ENCODE measurements at places on chromosomes 16 and 17. TPM values are rescaled to one million over a fixed set of nuclear protein-coding genes. Genes with fewer than 3 reads are reported as not detected.

DNA sequence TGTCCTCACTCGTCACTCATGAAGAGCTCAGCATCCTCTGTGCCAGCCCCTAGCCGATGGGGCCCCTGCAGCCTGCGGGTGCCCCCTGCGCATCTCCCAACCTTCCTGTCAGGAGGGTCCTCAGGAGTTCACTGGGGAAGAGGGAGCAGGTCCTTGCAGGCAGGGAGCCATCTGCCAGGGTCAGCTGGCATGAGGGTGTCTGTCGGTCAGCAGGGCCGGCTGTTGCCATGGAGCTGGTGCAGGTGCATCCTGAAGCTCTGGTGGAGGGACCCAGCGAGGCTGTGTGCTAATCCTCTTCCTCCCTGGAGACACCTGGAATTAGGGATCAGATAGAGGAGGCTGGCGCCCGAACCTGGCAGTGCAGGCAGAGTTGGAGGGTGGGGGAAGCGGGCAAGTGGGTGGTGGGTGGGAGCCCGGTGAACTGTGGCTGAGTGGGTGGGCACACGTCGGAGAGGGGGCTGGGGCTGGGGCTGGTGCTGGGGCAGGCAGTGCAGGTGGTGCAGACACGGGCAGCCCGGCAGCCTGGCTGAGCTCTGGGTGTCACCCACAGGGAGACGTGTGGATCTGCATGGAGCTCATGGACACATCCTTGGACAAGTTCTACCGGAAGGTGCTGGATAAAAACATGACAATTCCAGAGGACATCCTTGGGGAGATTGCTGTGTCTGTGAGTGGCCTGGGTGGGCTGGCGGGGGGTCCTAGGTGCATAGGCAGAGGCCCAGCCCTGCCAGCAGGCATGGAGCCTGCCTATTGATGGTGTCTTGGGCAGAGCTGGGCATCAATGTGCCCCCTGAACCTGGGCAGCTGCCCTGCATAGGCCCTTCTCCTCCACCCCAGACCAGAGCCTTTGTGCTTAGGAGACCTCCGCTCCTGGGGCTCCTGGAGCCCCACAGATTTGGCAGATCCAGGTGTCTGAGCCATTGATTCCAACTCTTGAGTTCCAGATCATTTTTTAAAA lies 17.4 kb downstream of the MAP2K3 start:
- no peaks in the 10 kb centered on the region for H3K36me3 ChIP-seq
- no peaks in the 10 kb centered on the region for H3K27me3 ChIP-seq
- no peaks in the 10 kb centered on the region for H3K4me1 ChIP-seq
- peak; percentile 46 for DNase-seq
- H3K4me3 ChIP-seq: no peak overlapping the region

DNA sequence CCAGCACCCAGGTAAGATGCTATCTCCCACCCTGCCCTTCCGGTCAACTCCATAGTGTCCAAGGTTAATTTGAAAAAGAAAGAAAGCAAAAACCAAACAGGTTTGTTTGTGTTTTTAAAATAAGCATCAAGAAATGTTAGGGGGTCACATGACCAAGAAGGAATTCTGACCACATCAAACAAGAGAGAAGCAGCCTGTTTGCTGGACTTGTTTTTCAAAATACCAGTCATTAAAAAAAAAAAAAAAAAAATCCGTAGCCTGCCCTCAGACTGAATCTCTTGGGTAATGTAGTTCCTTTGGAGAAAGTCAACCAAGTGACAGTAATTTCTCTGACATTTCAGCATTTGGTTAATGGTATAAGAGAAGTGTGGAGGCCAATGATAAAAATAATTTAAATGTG lies 38.4 kb downstream of the HNF1B start:
- H3K27ac ChIP-seq: no peak overlapping the region
- no peaks in the 10 kb centered on the region for H3K27me3 ChIP-seq
- DNase-seq: no peak
- no peaks in the 10 kb centered on the region for H3K4me1 ChIP-seq
- peaks cover 2% of the 10 kb centered on the region for H3K36me3 ChIP-seq

GRCh38 chr17:31532081-31532480 lies 140.6 kb downstream of the RAB11FIP4 start:
- no peaks in the 10 kb centered on the region for H3K4me1 ChIP-seq
- no peak for DNase-seq
- H3K36me3 ChIP-seq: no peaks in the 10 kb centered on the region

DNA sequence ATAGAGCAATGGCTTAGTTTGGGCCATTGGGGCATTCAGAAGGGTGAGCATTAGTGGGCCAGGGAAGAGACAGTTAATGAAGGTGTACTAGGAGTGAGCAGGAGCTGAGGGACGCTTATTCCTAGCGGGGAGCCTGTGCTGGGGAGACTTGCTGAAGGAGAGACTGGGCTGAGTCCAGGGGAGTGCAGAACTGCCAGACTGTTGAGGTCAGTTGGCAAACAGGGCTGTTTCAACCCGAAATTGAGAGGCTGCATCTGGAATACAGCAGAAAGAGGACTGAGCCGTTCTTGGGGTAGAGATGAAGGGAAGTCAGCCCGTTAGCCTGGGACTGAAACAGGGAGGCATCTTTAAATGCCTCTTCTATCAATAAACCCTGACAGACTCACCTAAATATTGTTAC lies 33.2 kb downstream of the MAP2K6 start:
- no peaks in the 10 kb centered on the region for H3K4me1 ChIP-seq
- H3K27ac ChIP-seq: no peak overlapping the region
- no peaks in the 10 kb centered on the region for H3K36me3 ChIP-seq
- no peak overlapping the region for H3K4me3 ChIP-seq

DNA sequence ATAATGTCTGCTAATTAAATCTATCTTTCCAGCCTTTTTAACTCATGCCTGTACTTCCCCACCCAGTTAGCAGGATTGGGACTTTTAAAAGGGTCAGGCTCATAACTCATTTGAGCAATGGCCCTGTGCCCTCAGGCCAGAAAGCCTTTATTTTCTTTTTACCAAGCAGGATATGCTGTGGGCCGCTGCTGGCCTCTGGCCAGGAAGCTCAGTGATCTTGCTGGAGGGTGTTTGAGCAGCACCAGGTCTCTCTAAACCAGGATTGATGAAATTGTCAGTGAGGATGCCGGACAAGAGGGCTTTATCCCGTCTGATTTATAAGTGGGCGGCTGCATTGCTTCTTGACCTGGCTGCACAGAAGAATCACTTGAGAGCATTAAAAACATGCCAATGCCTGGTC lies 187.8 kb downstream of the RAB11FIP4 start:
- no peak overlapping the region for H3K27ac ChIP-seq
- no peaks in the 10 kb centered on the region for H3K27me3 ChIP-seq
- H3K4me1 ChIP-seq: no peaks in the 10 kb centered on the region
- peaks cover 2% of the 10 kb centered on the region for H3K36me3 ChIP-seq

Gene IGF2BP1
- not detected for total RNA-seq

DNA sequence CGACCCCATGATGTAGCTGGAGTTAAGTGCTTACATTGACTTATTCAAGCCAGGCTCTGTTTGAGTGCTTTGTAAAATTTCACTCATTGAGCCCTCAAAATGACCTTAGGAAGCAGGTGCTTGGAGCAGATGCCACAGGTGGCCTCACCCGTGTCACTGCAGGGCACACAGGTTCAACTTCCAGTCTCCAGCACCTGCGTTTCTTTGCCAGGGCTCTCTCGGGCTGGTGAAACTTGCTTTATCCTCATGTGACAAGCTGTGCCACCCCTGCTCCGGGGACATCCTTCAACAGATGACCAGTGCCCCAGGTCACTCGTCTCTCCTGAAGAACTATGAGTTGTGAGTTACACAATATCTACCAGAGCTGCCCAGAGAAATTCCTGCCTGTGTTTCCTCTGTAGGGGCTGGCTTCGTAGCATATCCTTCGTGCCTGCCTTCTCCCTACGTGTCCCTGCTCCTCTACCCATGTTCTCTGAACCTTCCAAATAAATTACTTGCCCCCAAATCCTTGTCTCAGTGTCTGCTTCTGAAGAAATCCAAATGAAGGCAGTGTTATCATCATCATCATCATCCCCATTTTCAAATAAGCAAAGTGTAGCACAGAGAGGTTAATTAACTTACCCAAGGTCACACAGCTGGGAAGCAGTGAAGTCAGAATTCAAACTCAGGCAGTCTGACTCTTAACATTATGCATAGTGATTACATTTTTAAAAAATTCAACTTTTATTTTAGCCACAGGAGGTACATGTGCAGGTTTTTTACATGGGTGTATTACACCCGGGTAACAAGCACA lies 352.5 kb downstream of the NPIPA8 start:
- no peak overlapping the region for H3K27ac ChIP-seq
- no peak overlapping the region for H3K4me3 ChIP-seq
- no peaks in the 10 kb centered on the region for H3K4me1 ChIP-seq
- no peaks in the 10 kb centered on the region for H3K36me3 ChIP-seq

Gene SLC35G6
- not detected for total RNA-seq

GRCh38 chr16:15523092-15523541 lies 88.7 kb downstream of the BMERB1 start:
- no peak overlapping the region for H3K4me3 ChIP-seq
- no peaks in the 10 kb centered on the region for H3K4me1 ChIP-seq
- H3K36me3 ChIP-seq: no peaks in the 10 kb centered on the region
- peak; percentile 67 for DNase-seq

GRCh38 chr16:75256696-75257343 lies 5.4 kb upstream of the BCAR1 start:
- H3K36me3 ChIP-seq: no peaks in the 10 kb centered on the region
- DNase-seq: peak; percentile 80
- H3K27ac ChIP-seq: peak overlapping the region; percentile 38
- no peaks in the 10 kb centered on the region for H3K27me3 ChIP-seq

Gene RFFL
- total RNA-seq: 25.0 TPM

GRCh38 chr16:88534638-88535190 lies 35.5 kb upstream of the ZC3H18 start:
- no peaks in the 10 kb centered on the region for H3K36me3 ChIP-seq
- peak overlapping the region; percentile 24 for H3K4me3 ChIP-seq
- H3K27ac ChIP-seq: no peak overlapping the region

- H3K27me3 ChIP-seq: no peaks in the 10 kb centered on the region
- H3K4me3 ChIP-seq: no peak overlapping the region
- DNase-seq: peak; percentile 88
- H3K36me3 ChIP-seq: no peaks in the 10 kb centered on the region
Measured at GRCh38 chr16:56985288-56985961, 3.9 kb upstream of the NLRC5 start.

DNA sequence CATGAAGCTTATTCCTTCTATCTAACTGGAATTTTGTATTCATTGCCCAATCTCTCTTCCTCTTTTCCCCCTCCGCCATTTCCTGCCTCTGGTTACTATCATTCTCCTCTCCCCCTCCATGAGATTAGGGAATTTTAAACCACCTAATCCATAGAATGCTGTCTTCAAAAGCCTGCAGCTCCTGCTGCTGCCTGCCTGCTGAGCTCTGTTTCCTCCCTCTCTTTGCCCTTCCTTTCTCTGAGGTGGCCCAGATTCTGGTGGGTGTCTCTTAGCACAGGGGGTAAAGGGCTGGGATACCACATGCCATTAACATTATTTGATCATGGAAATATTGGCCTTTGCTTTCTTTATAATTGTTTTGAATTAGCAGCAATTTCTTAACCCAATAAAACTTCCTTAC lies 241.6 kb downstream of the CNTNAP4 start:
- H3K27me3 ChIP-seq: no peaks in the 10 kb centered on the region
- H3K4me1 ChIP-seq: no peaks in the 10 kb centered on the region
- no peaks in the 10 kb centered on the region for H3K36me3 ChIP-seq
- no peak overlapping the region for H3K4me3 ChIP-seq
- H3K27ac ChIP-seq: no peak overlapping the region

- DNase-seq: peak; percentile 40
- H3K36me3 ChIP-seq: no peaks in the 10 kb centered on the region
- H3K4me1 ChIP-seq: no peaks in the 10 kb centered on the region
- H3K4me3 ChIP-seq: no peak overlapping the region
- H3K27me3 ChIP-seq: no peaks in the 10 kb centered on the region
Measured at GRCh38 chr17:77217566-77217965, 76.8 kb downstream of the SEC14L1 start.

Gene CLEC19A
- total RNA-seq: not detected

DNA sequence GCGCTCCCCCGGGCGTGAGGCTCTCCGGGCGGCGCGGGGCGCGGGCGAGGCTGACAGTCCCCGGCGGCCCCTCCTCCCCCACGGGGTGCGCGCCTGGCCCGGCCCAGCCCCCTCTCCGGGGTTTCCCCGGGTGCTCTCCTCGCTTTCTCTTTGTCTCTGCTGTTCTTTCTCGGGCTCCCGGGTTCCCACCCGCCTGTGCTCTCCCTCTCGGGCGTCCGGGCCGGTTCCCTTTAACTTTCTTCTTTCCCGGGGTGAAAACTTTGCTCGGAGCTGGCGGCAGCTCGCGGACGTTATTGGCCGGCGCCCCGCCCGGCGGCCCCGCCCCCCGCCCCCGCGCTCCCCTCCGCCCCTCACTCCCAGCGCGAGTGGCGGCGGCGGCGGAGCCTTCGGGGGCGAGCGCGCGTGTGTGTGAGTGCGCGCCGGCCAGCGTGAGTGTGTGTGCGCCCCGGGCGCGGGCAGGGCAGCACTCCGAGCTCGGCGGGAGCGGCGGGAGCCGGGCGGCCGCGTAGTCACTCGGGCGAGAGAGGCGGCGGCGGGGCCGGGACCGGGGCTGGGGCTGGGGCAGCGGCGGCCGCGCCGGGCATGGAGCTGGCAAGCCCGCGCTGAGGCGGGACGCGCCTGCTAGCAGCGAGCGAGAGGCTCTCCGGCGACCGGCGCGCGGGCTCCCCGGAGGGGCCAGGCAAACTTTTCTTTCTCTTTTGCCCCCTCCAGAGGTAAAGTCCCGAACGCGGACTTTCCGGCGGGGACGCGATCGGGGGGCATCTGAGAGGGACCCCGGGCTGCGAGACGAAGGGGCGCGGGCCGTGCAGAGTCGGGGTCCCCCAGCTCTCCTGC lies at the start of gene NTN1:
TSS of gene NTN1 (plus strand) at position 353 of the 834 bp plus-strand sequence. CDS start 864 bp downstream, outside the sequence.
- peak; percentile 66 for DNase-seq
- no peaks in the 10 kb centered on the region for H3K36me3 ChIP-seq
- H3K4me3 ChIP-seq: peak within 1 kb of the TSS; percentile 95

DNA sequence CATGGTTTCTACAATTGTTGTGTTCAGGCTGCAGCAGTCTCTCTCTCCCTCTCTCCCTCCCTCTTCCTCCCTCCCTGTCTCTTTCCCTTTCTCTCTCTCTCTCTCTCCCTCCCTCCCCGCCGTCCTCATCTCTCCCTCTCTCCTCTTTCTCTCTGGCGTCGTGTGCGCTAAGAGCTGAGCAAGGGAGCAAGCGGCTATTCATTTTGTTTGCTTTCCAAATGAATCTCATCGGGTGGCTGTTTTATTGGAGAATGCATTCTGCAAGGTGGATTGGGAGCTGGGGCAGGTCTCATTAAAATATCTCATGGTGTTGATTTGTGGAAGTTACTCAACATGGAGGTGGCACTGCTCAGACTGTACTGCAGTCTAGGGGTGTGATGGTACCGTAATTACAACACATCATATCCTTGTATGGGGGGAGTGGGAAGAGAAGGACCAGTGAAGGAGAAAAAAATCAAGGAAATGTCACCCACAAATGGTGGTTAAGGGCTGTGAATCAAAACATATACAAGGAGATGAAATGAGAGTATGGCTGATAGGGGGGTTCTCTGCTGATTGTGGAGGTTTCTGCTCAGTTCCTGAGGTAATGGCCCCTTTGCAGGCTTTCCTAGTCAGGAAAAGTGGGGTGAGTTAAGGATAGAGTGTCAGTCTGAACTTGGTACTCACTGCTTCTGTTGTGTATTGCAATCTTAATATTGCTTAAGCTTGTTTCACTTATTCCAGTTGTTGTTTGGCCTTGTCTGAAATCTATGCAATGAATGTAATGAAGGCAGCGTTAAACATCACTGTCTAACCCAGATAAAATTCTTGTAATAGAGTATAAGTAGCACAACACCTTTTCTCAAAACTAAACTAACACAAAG lies 2.7 kb downstream of the MSL1 start:
- no peak for DNase-seq
- peak overlapping the region; percentile 62 for H3K4me3 ChIP-seq
- H3K27ac ChIP-seq: peak overlapping the region; percentile 27

Gene TNFRSF17
- not detected for total RNA-seq
